Spinal cord (tissue), 10 donors: ENCODE measurements at places on chromosomes 6 and 20. TPM values are rescaled to one million over a fixed set of nuclear protein-coding genes. Genes with fewer than 3 reads are reported as not detected.
A peak's percentile ranks its signal among the peaks of the same experiment; 100 is the strongest.

- DNase-seq: no peak
- H3K27me3 ChIP-seq: no peaks in the 10 kb centered on the region
- no peak overlapping the region for H3K27ac ChIP-seq
- no peak overlapping the region for H3K4me3 ChIP-seq
- H3K36me3 ChIP-seq: no peaks in the 10 kb centered on the region
These were observed 746.8 kb downstream of the CBLN4 start for GRCh38 chr20:55258559-55258958.

GRCh38 chr6:105370351-105370750 is 32.5 kb downstream of the PREP start:
- peaks cover 3% of the 10 kb centered on the region for H3K36me3 ChIP-seq
- DNase-seq: no peak
- H3K27ac ChIP-seq: no peak overlapping the region
- H3K4me3 ChIP-seq: no peak overlapping the region
- no peaks in the 10 kb centered on the region for H3K4me1 ChIP-seq

- H3K27ac ChIP-seq: no peak overlapping the region
- DNase-seq: no peak
- H3K27me3 ChIP-seq: no peaks in the 10 kb centered on the region
- H3K4me1 ChIP-seq: peaks cover 5% of the 10 kb centered on the region
These were observed 6.1 kb downstream of the PLAGL2 start for GRCh38 chr20:32201296-32201976.

GRCh38 chr6:157539421-157539822 is 158.4 kb downstream of the ZDHHC14 start:
- H3K4me3 ChIP-seq: no peak overlapping the region
- H3K27ac ChIP-seq: no peak overlapping the region
- no peaks in the 10 kb centered on the region for H3K27me3 ChIP-seq

DNA sequence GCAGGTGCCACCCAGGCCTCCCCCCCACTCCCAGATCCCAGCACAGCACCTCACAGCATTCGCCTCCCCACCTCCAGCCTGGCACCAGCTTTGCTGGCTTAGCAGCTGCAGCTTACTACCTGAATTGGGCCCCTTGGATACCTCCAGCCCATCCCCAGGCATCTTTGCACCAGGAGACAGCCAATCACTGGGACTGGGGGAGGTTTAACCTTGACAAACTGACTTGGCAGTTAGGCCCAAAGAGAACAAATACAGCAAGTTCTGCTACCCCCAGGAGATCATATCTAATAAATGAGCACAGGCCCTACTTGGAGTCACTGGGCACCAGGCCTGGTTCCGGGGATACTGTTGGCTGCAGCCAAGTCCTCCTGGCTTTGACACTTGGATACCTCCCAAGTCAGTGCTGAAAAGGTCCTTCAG is 8.8 kb downstream of the PDRG1 start:
- peaks cover 31% of the 10 kb centered on the region for H3K4me1 ChIP-seq
- H3K4me3 ChIP-seq: no peak overlapping the region
- DNase-seq: no peak
- H3K27me3 ChIP-seq: no peaks in the 10 kb centered on the region
- H3K36me3 ChIP-seq: peaks cover 46% of the 10 kb centered on the region

GRCh38 chr20:48704761-48705160 is 123.0 kb downstream of the PREX1 start:
- peaks cover 59% of the 10 kb centered on the region for H3K4me1 ChIP-seq
- no peak for DNase-seq
- no peaks in the 10 kb centered on the region for H3K27me3 ChIP-seq
- H3K4me3 ChIP-seq: no peak overlapping the region
- no peak overlapping the region for H3K27ac ChIP-seq
- H3K36me3 ChIP-seq: peaks cover 39% of the 10 kb centered on the region

GRCh38 chr6:29723262-29723665 is at the start of gene HLA-F:
Gene HLA-F (plus strand): TSS chr6:29723434. CDS start chr6:29723464, 30 bp downstream.
- H3K36me3 ChIP-seq: no peaks in the 10 kb centered on the region
- peaks cover 15% of the 10 kb centered on the region for H3K4me1 ChIP-seq
- DNase-seq: no peak
- peaks cover 39% of the 10 kb centered on the region for H3K27me3 ChIP-seq
- H3K27ac ChIP-seq: no peak within 1 kb of the TSS

DNA sequence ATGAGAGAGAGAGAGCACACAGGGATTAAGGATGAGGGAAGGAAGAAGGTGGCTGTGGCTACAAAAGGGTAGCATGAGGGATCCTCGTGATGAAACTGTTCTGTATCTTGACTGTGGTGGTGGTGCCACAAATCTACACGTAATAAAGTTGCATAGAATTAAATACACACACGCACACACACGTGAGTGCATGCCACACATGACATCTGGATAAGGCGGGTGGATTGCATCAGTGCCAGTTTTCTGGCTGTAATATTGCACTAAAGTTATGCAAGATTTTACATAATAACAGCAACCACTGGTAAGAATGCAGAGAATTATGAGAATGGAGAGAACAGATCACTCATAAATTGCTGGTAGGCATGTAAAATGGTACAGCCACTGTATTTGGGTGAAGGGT is 16.9 kb upstream of the STK35 start:
- H3K27me3 ChIP-seq: no peaks in the 10 kb centered on the region
- no peak overlapping the region for H3K4me3 ChIP-seq
- no peaks in the 10 kb centered on the region for H3K4me1 ChIP-seq
- DNase-seq: no peak
- H3K27ac ChIP-seq: no peak overlapping the region

DNA sequence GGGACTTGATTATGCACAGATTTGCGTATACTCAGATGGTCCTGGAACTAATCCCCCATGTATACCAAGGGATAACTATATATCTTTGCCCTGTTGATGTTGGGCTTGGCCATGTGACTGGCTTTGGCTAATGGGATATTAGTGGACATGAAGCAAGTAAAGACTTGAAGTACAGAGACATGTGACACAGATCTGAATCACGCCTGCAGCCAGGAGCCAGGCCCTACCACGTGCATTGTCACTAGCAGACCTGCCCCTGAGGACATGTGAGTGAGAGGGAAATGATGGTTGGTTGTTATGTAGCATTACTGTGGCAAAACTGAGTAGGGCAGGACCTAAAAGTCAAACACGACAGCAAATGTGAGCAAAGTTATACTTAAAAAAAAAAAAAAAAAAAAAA is 155.7 kb downstream of the AKAP7 start:
- no peaks in the 10 kb centered on the region for H3K27me3 ChIP-seq
- DNase-seq: no peak
- H3K4me3 ChIP-seq: no peak overlapping the region
- no peak overlapping the region for H3K27ac ChIP-seq
- no peaks in the 10 kb centered on the region for H3K36me3 ChIP-seq

GRCh38 chr20:26209171-26209941 is 512.7 kb upstream of the ZNF337 start:
- no peak overlapping the region for H3K4me3 ChIP-seq
- peaks cover 11% of the 10 kb centered on the region for H3K4me1 ChIP-seq
- no peaks in the 10 kb centered on the region for H3K36me3 ChIP-seq
- peaks cover 31% of the 10 kb centered on the region for H3K27me3 ChIP-seq

DNA sequence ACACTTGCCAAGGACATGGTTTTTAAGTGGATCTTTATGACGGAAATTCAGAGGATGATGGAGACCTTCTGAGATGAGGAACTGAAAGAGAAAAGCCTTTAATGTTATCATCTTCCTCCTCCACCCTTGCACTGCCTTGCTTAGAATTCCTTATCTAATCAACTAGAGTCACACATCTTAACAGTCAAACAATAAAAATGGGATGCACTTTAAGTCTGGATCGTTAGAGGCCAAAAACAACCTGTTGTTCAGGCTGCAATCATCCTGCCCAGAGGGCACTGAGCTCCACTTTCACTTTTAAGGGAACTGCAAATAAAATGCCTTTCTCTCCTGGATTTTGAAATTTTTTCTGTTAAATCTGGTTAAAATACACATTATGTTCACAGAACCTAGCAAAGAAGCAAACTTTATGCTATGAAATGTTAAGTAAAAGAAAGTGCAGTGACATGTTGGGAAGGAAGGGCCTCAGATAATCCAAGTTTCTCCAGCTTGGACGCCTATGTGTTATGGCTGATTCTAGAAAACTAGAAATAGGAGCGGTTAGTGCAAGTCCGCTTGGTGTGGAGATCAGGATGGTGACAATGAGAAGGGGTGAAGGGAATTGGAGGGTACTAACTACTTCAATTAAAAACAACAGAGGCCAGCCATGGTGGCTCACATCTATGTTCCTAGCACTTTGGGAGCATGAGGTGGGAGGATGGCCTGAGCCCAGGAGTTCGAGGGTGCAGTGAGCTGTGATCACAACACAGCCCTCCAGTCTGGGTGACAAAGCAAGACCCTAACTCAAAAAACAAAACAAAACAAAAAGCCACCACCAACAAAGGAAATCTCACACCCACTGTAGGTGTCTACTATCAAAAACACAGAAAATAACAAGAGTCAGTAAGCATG is 66.4 kb upstream of the KIF13A start:
- H3K4me3 ChIP-seq: no peak overlapping the region
- H3K27me3 ChIP-seq: no peaks in the 10 kb centered on the region
- no peak overlapping the region for H3K27ac ChIP-seq
- H3K36me3 ChIP-seq: no peaks in the 10 kb centered on the region

- no peak for DNase-seq
- no peaks in the 10 kb centered on the region for H3K36me3 ChIP-seq
- H3K27ac ChIP-seq: no peak overlapping the region
- H3K27me3 ChIP-seq: no peaks in the 10 kb centered on the region
- peaks cover 2% of the 10 kb centered on the region for H3K4me1 ChIP-seq
- no peak overlapping the region for H3K4me3 ChIP-seq
These were observed 138.4 kb upstream of the SPACA1 start for GRCh38 chr6:87908978-87909811.

- H3K4me3 ChIP-seq: no peak overlapping the region
- no peaks in the 10 kb centered on the region for H3K36me3 ChIP-seq
- DNase-seq: no peak
These were observed 24.6 kb upstream of the CTNNBL1 start for GRCh38 chr20:37669062-37669772.

- no peak for DNase-seq
- H3K27me3 ChIP-seq: no peaks in the 10 kb centered on the region
- H3K36me3 ChIP-seq: peaks cover 69% of the 10 kb centered on the region
- H3K4me1 ChIP-seq: peaks cover 3% of the 10 kb centered on the region
- no peak overlapping the region for H3K4me3 ChIP-seq
- H3K27ac ChIP-seq: no peak overlapping the region
These were observed 122.9 kb downstream of the ZMYND8 start for GRCh38 chr20:47233333-47234188.

DNA sequence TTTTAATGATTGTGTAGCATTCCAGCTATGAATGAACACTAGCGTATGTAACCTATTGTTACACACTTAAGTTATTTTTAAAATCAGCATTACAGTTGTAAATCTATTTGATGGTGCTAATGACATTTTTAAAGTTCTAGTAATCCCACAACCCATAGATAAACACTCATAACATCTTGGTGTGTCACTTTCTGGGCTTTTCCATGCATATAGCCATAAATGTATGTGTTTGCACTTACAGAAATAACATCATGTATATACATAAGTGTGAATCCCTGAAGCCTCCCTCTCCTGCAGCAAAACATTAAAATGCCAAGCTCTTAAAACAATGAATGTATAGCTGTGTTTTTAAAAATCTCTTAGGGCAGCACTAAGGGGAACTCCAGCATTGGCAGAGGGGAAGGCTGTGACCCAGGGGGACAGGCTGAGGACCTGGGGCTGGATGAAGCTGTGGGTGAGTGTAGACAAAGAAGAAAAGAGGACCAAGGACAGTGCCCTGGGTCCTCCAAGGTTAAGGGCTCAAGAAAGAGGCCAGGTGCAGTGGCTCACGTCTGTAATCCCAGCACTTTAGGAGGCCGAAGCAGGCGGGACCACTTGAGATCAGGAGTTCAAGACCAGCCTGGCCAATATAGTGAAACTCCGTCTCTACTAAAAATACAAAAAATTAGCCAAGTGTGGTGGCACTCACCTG is 929 bp upstream of the CENPB start:
- H3K4me3 ChIP-seq: peak overlapping the region; percentile 44
- H3K27me3 ChIP-seq: no peaks in the 10 kb centered on the region
- peaks cover 37% of the 10 kb centered on the region for H3K4me1 ChIP-seq

DNA sequence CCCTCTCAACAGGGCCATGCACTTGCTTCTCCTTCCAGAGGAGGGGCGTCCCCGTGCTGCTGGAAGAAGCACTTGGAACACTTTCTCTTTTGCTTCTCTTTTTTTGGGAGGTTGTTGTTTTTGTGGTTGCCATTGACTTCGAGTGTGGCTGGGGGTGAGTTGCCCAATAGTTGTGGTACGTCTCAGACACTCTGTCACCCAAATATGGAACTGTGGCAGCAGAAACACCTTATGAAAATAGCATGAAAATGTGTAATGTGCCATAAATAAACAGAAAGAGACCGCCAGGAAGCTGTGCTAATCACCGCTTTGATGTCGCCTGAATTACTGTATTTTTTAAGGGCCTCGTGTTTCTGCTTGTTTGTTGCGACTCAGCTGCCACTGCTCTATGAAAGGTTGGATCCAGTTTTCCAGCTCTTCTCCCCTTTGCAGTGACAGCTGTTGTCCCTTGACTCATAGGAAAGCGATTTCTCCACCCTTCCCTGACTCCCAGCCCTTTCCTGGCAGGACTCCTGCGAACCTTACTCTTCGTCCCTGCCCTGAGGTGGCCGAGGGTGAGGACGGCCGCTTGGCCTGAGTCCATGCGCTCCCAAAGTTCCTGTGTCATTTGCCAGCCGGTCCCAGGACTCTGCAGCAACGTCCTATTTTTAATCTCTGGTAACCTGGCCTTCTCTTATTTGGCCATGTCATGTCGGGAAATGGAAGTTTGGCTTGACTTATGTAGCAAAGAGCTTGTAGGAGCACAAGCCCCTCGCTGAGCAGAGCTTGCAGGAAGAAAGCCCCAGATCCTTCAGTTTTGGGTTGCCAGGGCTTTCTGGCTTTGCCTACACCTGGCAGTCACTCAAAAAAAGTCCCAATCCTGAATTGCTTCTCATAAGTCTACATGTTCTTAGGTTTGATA is 694.6 kb downstream of the QKI start:
- peaks cover 15% of the 10 kb centered on the region for H3K4me1 ChIP-seq
- H3K36me3 ChIP-seq: no peaks in the 10 kb centered on the region
- peak overlapping the region; percentile 11 for H3K27ac ChIP-seq
- no peak for DNase-seq
- no peaks in the 10 kb centered on the region for H3K27me3 ChIP-seq

GRCh38 chr6:76768556-76768955 is 694.7 kb downstream of the HTR1B start:
- no peaks in the 10 kb centered on the region for H3K27me3 ChIP-seq
- H3K27ac ChIP-seq: no peak overlapping the region
- no peak overlapping the region for H3K4me3 ChIP-seq
- H3K4me1 ChIP-seq: no peaks in the 10 kb centered on the region

GRCh38 chr6:21134356-21134755 is 459.2 kb upstream of the SOX4 start:
- H3K27me3 ChIP-seq: no peaks in the 10 kb centered on the region
- DNase-seq: no peak
- H3K36me3 ChIP-seq: no peaks in the 10 kb centered on the region

- no peaks in the 10 kb centered on the region for H3K36me3 ChIP-seq
- no peak overlapping the region for H3K27ac ChIP-seq
- H3K4me3 ChIP-seq: no peak overlapping the region
- DNase-seq: no peak
- no peaks in the 10 kb centered on the region for H3K27me3 ChIP-seq
- H3K4me1 ChIP-seq: no peaks in the 10 kb centered on the region
These were observed 159.8 kb downstream of the PLCB1 start for GRCh38 chr20:8291873-8292272.

The DLK2 gene
- 14.5 TPM for polyA plus RNA-seq

The SLC22A16 gene
- 0.87 TPM for polyA plus RNA-seq

The FOXS1 gene
- 4.4 TPM for polyA plus RNA-seq

The CCDC28A gene
- 11.5 TPM for polyA plus RNA-seq

The PPP1R16B gene
- 47.0 TPM for polyA plus RNA-seq

The TBX18 gene
- polyA plus RNA-seq: 7.9 TPM

The IPCEF1 gene
- 5.4 TPM for polyA plus RNA-seq
